ENCODE measurements at places on chromosomes 3 and 15.

DNA sequence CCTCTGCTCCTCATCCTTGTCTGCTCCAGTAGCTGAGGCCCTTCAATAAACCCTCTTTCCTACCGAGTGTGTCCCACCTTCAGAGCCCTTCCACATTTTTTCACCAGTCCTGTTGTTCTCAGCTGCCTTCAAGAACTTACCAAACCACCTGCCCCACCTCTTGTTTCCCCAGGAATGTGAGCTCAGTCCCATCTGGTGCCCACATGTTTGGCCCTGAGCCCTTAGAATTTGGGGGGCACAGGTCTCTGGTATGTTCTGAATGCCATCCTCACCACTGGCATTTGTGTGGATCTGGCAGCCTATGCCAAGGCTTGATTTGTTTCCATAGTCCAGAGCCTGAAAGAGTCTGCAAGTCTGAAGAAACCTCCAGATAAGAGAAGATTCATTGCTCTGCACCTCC lies 315.2 kb upstream of the PPP2R3A start:
- DNase-seq: no peak

- no peak for DNase-seq
Observed at GRCh38 chr3:174020156-174020555, 622.6 kb downstream of the NLGN1 start.

- DNase-seq: no peak
Observed at GRCh38 chr3:129605922-129606635, 397 bp downstream of the PLXND1 start.

- DNase-seq: no peak
Observed at GRCh38 chr15:43702174-43702573, 8.5 kb downstream of the CKMT1A start.

GRCh38 chr3:112973325-112974177 lies 1.4 kb downstream of the CD200R1 start:
- no peak for DNase-seq

DNA sequence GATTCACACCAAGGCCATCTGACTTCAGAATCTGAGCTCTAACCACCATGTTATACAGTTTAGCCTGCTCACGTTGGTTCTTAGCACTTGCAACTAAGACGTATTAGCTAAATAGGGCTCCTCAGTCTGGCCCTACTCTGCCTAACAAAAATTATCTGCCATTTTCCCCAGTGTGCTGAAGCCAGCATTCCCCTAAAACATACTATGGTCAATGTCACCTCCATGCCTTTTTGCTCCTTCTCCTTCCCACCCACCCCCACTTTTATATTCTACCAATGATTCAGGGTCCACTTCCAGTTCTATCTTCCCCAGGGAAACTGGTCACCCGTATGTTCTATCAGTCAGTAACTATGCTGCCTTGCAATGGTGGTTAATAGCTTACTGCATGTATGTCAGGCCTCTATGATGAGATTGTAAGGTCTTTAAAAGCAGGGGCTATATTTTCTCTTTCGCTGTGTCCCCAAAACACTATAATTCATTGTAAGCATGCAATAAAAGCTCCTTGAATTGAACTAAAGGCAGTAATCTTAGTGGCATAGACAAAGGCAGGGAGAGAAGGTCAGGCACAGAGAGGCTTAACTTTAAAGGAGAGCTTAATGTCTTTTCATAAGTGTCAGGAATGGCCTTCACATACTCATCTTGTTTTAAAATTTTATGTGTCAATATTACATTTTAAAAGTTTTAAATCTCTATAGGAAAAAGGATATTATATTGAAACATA lies 23.3 kb downstream of the POPDC2 start:
- DNase-seq: no peak

DNA sequence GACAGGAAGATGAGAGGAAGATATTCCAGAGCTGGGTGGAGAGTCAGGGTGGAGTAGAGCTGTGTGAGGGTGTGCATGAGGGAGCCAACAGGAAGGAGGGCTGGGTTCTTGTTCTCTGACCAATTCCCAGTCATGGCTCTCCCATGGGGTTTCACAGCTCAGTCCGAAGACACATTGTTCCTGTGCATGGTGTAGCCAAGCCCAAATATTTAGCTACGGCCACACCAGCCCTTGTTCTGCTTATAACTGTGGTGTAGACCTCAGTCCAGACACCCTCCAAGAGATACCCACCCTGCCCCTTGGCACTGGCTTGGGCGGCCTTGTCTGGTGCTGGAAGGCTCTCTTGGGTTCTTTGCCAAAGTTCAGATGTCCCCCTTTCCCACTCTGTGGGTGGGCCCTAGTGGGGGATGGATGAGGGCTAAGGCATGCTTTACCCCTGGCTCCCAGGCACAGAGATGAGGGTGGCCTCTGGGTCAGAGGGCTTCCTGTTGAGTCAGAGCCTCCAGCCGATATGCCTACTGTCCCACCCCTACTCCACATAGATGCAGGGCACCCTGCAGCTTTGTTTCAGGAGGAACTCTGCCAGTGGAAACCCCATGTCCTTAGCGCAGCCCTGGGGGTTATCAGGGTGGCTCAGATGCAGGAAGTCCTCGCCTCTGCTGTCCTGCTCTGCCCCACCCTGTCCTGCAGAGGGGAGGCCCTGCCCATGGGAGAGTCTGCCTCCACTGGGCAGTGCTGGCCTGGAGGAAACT lies 271.2 kb upstream of the CTDSPL start:
- DNase-seq: no peak

DNA sequence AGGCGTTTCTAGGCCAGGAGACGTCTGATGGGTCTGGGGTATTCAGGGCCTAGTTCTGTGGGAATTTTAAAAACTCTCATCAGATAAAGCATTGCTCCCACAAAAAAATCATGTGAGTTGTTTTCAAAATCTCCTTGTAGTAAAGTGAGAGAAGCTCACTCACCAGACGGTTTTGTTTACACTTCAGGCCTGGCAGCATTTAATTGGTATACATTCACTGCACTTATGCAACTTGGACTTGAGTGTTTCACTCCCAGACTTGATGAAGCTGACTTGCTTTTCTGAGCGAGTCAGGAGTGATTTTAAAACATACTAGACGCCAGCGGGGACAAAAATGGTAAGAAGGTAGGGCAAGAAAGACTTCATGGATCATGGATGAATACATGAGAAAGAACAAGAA lies 75.2 kb downstream of the SLCO3A1 start:
- no peak for DNase-seq

DNA sequence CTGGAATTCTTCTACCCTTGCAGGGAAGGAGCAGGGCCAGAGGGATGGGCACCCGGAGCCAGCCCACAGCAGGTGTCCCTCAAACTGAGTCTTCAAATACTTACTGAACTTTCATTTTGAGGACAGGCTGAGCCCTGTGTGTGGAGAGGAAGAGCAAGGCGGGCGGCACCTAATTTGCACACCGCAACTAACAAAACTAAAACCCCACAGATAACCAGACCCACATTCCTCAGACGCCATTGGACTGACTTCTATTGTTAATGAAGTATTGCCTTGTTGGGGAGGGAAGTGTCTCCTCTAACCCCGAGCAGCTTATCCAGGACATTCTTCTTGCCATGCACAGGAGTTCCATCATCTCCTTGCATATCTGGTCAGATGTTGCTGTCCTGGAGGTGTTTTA lies 105.2 kb upstream of the NR2E3 start:
- no peak for DNase-seq

DNA sequence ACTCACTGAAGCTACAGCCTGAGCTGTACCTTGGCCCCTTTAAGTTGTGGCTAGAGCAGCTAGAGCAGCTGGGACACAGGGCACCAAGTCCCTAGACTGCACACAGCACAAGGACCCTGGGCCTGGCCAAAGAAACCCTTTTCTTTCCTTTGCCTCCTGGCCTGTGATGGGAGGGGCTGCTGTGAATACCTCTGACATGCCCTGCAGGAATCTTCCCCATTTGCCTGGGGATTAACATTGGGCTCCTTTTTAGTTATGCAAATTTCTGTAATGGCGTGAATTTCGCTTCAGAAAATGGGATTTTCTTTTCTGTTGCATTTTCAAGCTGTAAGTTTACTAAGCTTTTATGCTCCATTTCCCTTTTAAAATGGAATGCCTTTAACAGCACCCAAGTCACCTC lies 611.2 kb upstream of the ARPP21 start:
- DNase-seq: no peak

- DNase-seq: no peak
Observed at GRCh38 chr3:37580237-37580636, 281.4 kb upstream of the CTDSPL start.

GRCh38 chr3:75305901-75306300 lies 358.2 kb upstream of the FRG2C start:
- DNase-seq: no peak

GRCh38 chr15:99442252-99442897 lies 123.4 kb upstream of the MEF2A start:
- no peak for DNase-seq

- no peak for DNase-seq
Observed at GRCh38 chr3:194254040-194254439, 97.1 kb downstream of the CPN2 start.
